ENCODE measurements at places on chromosomes 2 and 18. TPM values are rescaled to one million over a fixed set of nuclear protein-coding genes. Genes with fewer than 3 reads are reported as not detected.
A peak's percentile ranks its signal among the peaks of the same experiment; 100 is the strongest.

GRCh38 chr18:8389391-8390340, 219.6 kb upstream of the RAB12 start:
- no peaks in the 10 kb centered on the region for H3K36me3 ChIP-seq
- DNase-seq: peak; percentile 27
- H3K27ac ChIP-seq: no peak overlapping the region
- no peaks in the 10 kb centered on the region for H3K27me3 ChIP-seq
- no peak overlapping the region for H3K4me3 ChIP-seq

DNA sequence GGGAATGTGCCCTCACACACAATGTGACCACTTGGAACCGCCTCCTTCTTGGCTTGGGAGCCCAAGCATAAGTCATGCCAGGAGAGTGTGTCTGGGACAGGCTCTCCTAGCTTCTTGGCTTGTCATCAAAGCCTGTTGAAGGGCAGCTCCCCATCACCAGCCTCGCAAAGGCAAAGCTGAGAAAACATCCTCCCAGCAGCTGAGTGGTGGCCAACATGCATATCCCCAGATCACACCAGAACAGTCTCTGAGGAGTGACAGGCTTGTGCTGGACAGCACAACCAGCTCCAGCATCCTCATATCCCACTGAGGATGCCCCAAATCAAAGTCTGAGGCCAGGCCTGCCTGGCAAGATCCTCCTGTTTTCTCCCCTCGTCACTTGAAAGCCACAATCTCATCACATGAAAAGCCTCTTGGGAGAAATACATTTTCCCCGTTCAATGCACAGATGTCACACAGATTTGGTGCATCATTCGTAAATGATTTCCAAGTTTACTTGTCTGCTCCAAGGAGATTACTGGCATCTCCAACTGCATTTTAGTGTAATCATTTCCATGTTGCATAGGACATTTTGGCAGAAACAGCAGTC, 269.3 kb downstream of the TTC32 start:
- H3K4me3 ChIP-seq: no peak overlapping the region
- DNase-seq: no peak
- no peaks in the 10 kb centered on the region for H3K4me1 ChIP-seq
- H3K36me3 ChIP-seq: no peaks in the 10 kb centered on the region
- H3K27ac ChIP-seq: no peak overlapping the region

DNA sequence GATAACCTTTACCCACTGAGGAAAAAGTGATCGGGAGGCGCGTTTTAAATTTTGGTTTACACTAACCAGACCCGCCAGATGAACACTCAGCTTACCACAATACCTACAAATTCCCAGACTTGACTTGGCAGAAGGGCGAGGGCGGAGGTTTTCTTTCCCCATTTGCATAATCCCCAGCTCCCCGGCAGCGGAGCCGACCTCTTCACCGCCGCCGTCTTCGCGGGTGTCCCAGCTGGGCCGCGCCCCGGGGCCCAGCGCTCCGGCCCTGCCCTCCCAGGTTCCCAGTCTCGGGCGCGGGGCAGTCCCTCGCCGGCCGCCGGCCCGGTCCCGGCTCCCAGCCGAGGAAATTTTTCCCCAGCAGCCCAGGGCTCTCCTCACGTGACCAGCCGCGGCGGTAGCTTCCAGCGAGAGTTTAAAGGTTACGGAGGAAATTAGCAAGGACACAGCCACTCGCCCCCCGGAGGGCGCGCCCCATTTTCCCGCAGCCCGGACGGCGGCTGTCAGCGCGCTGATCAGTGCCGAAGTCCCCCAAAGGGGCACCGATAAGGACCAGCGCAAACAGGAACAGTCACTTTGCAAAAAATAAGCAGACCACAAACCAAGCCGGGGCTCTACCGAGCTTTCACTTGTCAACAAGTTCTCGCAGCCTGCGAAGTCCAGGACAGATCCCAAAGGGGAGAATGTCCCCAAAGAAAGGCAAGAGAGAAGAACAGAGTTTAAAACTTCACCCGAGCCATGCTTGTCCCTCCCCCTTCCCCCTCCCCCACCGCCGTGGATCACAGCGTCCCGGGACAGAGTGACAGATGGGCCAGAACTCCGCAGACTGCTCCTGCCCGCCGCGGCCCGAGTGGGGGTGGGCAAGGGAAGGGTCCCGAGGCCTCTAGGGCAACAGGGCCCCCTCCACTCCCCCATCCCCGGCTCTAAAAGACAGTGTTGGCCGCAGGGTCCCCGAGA, 1.3 kb upstream of the PRKCE start:
- H3K27me3 ChIP-seq: no peaks in the 10 kb centered on the region
- H3K4me3 ChIP-seq: peak overlapping the region; percentile 90
- DNase-seq: no peak
- H3K36me3 ChIP-seq: no peaks in the 10 kb centered on the region

- no peak overlapping the region for H3K27ac ChIP-seq
- H3K4me1 ChIP-seq: peaks cover 25% of the 10 kb centered on the region
- no peaks in the 10 kb centered on the region for H3K27me3 ChIP-seq
These were observed 99.7 kb downstream of the HDAC4 start for GRCh38 chr2:239300871-239301735.

GRCh38 chr18:77495982-77496690, 246.5 kb downstream of the GALR1 start:
- no peak overlapping the region for H3K27ac ChIP-seq
- DNase-seq: no peak
- no peak overlapping the region for H3K4me3 ChIP-seq
- no peaks in the 10 kb centered on the region for H3K36me3 ChIP-seq
- H3K4me1 ChIP-seq: no peaks in the 10 kb centered on the region
- no peaks in the 10 kb centered on the region for H3K27me3 ChIP-seq

DNA sequence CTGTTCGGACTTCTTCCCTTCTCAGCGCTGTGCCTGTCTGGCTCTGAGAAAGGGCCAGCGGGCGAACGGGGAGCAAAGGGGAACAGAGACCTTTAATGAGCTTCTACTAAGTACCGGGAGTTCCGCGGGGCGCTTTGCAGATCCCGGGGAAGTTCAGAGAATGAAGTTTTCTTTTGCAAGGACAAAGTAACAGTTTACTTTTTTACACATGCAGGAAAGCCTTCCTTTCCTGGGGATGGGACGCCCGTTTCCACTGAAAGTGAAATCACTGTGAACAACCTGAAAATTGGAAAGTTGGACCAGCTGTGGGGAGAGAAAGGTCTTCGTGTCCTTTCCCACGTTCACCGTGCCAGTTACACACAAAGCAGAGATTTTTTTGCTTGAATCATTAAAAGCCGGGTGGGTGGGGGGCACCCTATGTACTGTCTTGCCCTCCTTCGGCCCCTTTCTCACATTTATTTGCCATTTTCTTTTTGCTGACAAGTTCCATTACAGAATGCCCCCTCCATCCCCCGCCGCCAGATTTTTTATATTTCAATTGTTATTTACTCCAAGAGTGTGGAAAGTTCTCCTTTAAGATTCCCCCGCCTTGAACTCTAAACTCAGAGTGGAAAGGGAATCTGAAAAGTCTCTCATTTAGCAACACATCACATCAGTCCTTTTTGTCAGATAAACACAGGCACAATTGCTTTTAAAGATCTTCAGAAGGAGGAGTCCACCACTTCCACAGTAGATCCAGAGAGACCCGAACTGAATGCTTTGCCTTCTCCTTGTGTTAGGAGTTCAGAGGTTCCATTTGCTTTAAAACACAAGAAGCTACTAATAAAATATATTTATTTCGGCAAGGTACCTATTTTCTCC, 1.1 kb upstream of the FN1 start:
- peaks cover 40% of the 10 kb centered on the region for H3K27me3 ChIP-seq
- no peak overlapping the region for H3K27ac ChIP-seq
- H3K36me3 ChIP-seq: no peaks in the 10 kb centered on the region
- H3K4me3 ChIP-seq: peak overlapping the region; percentile 72

DNA sequence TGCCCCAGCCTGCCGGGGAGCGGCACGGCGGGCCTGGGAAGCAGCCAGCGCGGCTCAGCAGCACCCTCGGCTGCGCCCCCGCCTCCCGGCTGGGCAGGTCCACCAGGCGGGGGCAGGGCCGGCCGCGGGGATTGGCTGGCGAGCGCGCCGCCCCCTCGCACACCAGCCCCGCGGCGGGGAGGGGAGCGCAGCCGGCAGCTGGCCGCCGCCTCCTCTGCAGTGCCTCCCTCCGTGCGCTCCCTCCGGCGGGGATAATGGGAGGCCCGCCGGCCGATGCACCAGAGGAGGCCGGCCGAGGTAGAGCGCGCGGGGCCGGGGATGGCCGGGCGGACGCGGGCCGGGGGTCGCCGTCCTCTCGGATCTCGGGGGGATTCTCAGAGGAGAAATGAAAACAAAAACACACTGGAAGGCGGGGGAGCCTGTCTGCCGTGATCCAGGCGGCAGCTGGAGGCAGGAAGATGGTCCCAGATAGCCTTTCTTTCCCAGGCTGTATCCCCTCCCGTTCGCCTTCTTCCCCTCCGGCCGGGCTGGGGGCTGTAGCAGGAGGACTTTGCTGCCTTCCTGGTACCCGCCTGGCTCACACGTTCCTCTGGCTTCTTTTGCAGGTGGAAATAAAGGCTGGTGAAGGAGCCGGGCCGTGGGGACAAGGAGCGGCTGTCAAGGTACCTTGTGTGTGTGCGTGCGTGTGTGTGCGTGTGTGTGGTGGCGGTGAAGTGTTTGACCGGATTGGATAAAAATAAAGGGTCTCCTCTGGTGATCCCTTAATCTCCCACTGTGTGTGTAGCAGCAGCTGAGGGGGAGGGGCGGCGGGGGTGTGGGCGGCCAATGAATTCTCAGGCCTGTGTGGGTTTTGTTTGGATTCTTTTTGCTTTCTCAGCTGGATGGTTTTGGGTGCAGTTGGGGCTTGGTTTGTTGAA, 18.1 kb downstream of the TET3 start:
- peak overlapping the region; percentile 58 for H3K27ac ChIP-seq
- no peaks in the 10 kb centered on the region for H3K27me3 ChIP-seq
- no peaks in the 10 kb centered on the region for H3K36me3 ChIP-seq
- no peak for DNase-seq

- DNase-seq: no peak
- H3K27ac ChIP-seq: no peak overlapping the region
- H3K27me3 ChIP-seq: no peaks in the 10 kb centered on the region
- no peaks in the 10 kb centered on the region for H3K36me3 ChIP-seq
- H3K4me1 ChIP-seq: no peaks in the 10 kb centered on the region
These were observed 26.6 kb upstream of the PLB1 start for GRCh38 chr2:28469304-28469703.

DNA sequence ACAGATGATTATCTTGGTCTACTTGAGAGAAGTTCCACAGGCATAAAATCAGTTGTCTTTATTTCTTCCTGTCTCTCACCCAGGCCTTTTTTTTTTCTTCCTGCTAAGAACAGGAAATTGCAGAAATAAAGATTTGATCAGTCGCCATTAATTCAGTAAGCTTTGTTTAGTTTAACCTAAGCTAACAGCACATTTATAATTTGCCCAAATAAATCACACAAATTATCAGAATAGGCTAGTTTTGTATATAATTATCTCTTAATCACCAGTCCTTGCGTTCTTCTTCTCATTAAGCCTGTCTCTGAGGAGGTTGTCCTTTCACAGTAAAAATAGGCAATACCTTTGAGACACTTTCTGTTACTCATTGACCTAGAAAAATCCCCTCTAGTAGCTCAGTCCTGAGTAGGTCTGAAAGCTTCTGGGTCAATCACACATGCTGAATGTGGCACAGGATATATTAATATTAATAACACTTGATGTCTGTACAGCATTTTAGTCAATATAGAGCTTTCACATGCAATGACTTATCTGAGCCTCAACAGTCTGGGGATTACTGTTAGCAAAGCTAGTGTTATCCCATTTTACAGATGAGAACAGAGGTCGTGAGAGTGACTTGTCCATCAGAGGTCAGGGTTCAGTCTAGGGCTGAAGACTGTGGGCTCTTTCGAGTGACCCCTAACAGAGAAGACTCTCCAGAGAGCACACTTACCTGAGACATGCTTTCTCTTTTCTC, 11.2 kb upstream of the STK17B start:
- no peaks in the 10 kb centered on the region for H3K27me3 ChIP-seq
- H3K4me3 ChIP-seq: no peak overlapping the region

DNA sequence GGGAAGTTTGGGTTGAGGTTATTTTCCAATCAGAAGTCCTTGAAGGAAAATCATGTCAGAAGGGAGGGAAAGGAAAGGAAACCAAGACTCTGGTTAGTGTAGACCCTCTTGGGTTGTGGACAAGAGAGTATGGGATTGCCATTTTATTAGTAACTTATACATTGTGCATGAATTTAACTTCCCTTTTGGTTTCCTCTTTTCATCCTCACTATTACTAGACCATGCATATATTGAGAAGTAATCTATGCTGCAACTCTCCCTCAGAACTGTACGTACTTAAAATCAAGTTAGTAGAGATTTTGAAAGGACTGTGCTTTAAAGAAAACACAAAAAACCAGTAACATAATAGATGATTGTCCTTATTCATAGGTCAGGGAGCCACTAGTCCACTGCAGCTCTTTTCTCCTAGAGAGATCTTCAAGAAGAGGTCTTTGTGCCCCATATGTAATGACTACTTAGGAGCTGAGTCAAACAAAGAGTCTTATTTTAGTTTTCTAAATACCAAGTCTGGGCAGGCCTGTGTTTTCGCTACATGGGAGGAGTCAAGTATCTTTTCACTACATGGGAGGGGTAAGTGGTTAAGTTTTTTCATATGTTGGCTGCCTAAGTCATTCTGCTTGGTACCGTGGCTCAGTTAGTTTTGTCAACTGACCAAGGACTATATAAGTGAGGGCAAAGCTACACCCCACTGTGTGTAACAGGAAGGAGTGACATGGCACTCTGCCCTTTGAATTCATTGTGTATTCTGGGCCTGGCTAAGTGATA, 25.2 kb upstream of the FAM117B start:
- H3K27me3 ChIP-seq: peaks cover 2% of the 10 kb centered on the region
- no peaks in the 10 kb centered on the region for H3K4me1 ChIP-seq
- DNase-seq: no peak
- H3K4me3 ChIP-seq: no peak overlapping the region
- H3K36me3 ChIP-seq: no peaks in the 10 kb centered on the region

- H3K4me1 ChIP-seq: no peaks in the 10 kb centered on the region
- H3K27ac ChIP-seq: no peak overlapping the region
- no peaks in the 10 kb centered on the region for H3K27me3 ChIP-seq
- no peaks in the 10 kb centered on the region for H3K36me3 ChIP-seq
- no peak for DNase-seq
These were observed 347.6 kb upstream of the RAB12 start for GRCh38 chr18:8261651-8262091.

- H3K4me3 ChIP-seq: no peak overlapping the region
- DNase-seq: no peak
- no peaks in the 10 kb centered on the region for H3K4me1 ChIP-seq
These were observed 941.1 kb upstream of the FANCL start for GRCh38 chr2:59182249-59182648.

GRCh38 chr18:71077451-71077850, 788.6 kb downstream of the SOCS6 start:
- no peak overlapping the region for H3K27ac ChIP-seq
- no peaks in the 10 kb centered on the region for H3K4me1 ChIP-seq
- DNase-seq: no peak
- H3K27me3 ChIP-seq: no peaks in the 10 kb centered on the region
- H3K4me3 ChIP-seq: no peak overlapping the region

GRCh38 chr2:165390875-165391274, 78.6 kb upstream of the CSRNP3 start:
- no peaks in the 10 kb centered on the region for H3K4me1 ChIP-seq
- no peaks in the 10 kb centered on the region for H3K27me3 ChIP-seq
- DNase-seq: no peak
- no peak overlapping the region for H3K27ac ChIP-seq

- H3K27ac ChIP-seq: no peak overlapping the region
- H3K27me3 ChIP-seq: no peaks in the 10 kb centered on the region
- H3K4me3 ChIP-seq: no peak overlapping the region
- H3K36me3 ChIP-seq: no peaks in the 10 kb centered on the region
These were observed 7.0 kb downstream of the NCKAP5 start for GRCh38 chr2:133561045-133561852.

Gene CREB1
- total RNA-seq: 31.1 TPM

Gene RTP5
- not detected for total RNA-seq

Gene MSTN
- total RNA-seq: not detected

Gene DNAJB2
- 66.2 TPM for total RNA-seq

Gene VWC2L
- total RNA-seq: not detected

Gene SLC30A3
- total RNA-seq: 0.59 TPM

Gene ESPNL
- total RNA-seq: 0.85 TPM

Gene HRH4
- total RNA-seq: not detected
